ENCODE measurements at places on chromosomes 3 and 15.
A peak's percentile ranks its signal among the peaks of the same experiment; 100 is the strongest.

DNA sequence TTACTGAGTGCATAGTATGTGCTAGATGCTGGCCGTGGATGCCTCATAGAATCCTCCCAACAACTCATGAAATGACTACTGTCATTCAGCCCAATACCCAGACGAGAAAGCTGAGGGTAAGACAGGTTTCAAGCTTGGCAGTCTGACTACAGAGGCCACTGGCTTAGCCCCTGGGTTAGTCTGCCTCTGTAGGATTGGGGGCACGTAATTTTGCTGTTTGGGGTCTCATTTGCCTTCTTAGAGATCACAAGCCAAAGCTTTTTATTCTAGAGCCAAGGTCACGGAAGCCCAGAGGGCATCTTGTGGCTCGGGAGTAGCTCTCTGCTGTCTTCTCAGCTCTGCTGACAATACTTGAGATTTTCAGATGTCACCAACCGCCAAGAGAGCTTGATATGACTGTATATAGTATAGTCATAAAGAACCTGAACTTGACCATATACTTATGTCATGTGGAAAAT is 1.0 kb upstream of the CCR5 start:
- DNase-seq, result no peak

DNA sequence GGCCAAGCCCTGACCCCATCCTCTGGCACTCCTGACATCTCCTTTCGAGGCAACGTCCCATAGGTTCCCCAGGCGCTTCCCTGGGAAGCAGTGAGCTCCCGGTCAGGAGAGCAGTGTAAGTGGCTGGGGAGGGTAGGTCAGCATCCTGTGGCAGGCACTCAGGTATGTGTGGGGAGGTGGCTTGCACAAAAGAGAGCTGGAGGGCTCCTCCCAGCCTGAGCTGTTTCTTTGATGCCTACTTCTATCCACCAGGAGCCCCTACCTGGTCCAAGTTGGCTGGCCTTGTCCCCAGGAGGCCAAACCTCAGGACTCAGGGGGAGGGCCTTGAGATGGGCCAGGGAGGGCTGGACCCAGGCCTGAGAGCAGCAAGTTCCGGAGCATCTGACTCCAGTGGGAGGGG is 31.7 kb upstream of the LINGO1 start:
- no peak for DNase-seq

DNA sequence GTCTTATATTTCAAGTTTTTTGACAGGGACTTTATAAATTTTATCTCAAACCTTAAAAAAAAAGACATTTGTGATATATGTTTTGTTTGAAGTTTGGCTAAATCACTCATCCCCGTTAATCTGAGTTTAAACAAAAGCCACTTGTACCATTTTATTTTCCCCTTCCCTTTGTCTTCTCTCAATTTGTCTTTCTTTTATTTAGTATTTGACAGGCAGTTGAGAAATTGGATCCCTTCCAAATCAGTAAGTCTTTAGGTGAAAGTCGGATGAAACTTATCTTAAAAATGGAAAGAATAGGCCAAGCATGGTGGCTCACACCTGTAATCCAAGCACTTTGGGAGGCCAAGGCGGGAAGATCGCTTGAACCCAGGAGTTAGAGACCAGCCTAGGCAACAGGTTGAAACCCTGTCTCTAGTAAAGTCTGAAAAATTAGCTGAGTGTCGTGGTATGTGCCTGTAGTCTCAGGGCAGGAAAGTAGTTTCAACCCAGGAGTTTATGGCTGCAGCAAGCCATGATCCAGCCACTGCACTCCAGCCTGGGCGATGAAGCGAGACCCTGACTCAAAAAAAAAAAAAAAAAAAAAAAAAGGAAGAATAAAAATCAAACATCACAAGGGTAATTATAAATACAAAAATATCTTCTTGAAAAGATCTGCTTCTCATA is 394.6 kb upstream of the TPM1 start:
- no peak for DNase-seq

- no peak for DNase-seq
Observed at GRCh38 chr15:101258238-101259144, 6.6 kb upstream of the CHSY1 start.

DNA sequence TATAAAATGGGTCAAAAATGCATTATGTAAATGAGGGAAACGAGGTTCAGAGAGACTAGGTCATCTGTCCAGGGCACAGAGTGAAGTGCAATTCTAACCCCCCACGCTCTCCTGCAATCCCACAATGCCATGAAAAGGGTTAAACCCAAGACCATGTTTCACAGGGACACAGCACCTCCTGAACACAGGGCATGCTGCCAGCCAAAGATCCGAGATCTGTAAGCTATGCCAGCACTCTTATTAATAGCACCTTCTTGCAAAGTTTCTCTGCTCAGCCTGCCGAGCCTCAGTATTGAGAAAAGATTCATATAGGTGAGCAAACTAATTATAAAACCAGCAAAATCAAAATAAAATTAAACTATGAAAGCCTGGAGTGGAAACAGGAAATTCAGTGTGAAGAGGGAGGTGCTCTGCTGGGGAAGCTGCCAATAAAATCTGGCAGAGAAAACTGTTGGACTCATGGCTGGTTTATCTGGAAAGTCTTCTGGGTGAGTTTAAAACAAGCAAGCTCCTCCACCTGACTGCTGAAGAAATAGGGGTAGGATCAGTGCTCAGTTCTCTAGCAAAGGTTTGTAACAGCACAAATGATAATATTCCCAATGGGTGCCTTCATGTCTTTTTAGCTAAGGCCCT is 50.3 kb downstream of the LRIG1 start:
- no peak for DNase-seq

GRCh38 chr3:127337911-127338531 is 50.2 kb upstream of the PRR20G start:
- DNase-seq, result no peak

DNA sequence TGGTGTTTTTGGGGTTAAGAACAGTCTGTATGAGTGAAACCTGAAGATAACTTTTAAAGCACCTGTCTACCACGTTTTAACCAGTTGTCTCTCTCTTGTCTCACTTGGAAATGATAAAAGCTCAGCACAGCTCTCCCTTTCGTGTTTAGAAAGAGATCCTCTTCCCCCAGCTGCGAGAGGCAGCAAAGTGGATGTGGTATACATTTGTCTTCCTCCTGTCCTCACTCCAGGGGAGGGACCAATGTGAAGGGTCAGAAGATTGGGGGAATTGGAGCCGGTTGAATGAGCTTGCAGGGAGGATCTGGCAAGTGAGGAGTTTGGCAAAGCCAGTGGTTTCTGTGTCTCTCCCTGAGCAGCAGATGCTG is 14.6 kb downstream of the SMAD6 start:
- DNase-seq, result no peak

- DNase-seq, result peak; percentile 7
Observed at GRCh38 chr15:99213187-99213811, 36.1 kb downstream of the TTC23 start.

DNA sequence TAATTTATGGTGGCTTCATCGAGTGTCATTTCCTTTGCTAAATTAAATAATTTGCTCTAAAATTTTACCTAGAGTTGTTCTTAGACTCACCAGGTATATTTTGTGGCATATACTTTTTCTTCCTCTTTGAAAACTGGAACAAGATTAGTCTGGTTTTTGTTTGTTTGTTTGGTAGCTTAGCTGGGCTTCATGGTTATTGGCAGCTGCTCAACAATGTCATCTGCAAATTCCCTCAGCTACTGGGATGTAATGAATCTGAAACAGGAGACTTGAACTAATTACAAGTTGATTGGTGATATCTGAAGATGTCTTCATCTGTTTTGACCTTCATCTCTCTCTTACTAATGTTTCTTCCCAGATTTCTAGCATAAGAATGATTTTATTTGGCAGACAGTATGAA is 270.5 kb upstream of the P2RY1 start:
- no peak for DNase-seq

DNA sequence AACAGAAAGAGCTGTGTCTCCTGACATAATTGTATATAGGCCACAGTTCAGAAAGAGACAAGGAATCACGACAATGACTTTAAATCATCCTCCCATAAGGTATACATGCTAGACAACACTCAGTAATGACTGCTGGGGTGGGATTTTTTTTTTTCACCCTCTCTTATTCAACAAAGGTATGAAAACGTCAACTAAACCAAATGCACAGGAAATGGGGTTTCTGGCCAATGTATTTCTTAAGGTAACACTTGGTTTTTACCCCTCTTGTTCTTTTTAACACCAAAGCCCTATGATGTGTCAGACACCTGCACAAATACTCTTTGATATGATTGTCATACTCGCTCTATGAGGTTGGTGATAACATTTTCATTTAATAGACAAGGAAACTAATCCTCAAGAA is 78.3 kb downstream of the MCF2L2 start:
- DNase-seq, result no peak
